ENCODE measurements at places on chromosomes 11 and 22.

- DNase-seq: peak; percentile 86
Observed at GRCh38 chr11:134045799-134046635, 22.9 kb upstream of the JAM3 start.

DNA sequence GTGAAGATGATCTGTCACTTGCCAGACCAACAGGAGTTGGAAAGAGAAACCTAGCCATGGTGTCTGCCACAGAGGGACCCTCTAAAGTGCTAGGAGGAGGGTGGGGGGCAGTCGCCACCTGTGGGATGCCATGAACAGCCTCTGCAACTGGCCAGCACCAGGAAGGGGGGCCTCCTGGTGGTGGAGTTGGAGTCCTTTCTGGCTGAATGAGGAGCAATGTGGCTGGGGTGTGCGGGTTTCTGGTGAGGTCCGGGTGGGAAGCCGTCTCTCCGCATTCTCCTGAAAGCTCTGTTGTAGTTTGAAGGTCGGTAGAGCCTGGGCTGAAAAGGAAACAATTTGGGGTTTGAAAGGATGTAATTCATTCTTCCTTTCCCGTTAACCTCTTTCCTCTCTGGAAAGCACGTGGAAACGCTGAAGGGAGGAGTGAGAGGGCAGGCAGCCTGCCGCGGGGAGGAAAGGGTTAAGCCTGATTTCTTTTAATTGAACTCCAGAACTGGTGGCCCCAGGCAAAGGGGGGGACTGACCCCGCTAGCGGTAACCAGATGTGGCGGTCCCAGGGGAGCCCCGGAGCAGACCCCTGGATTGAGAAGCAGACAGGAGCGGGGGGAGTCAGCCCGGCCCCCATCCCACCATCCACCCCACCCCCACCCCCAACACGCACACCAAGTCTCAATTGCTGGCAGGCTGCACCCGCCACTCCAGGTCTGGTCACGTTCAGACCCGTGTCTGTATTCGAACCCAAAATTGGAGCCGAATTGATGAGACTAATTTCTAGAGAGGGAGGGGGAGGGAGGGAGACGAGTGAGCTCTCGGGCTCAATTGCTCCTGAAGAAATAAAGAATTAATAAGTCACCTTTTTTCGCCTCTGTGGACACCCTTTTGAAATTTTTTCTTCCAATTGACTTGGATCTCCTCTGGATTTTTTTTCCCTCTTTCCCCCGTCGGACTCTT is 1.8 kb upstream of the FLI1 start:
- no peak for DNase-seq

DNA sequence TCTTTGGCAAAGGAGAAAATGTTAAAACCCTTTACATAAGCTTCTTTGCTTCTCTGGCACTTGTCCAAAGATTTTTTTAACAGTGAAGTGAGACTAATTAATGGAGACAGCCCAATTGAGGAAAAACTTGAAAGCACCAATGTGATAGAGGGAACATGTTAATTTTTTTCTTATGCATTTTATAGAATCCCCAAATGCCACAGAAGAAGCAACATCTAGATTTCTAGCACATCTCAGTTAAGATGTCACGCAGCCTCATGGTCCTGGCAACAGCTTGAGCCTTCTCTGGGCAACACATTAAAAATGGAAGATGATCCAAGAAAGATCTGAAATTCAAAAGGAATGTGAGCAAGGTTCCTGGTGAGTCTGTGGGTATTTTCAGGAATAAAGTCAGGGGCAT is 48.5 kb downstream of the PACSIN2 start:
- no peak for DNase-seq

GRCh38 chr11:76776472-76776871 is 6.7 kb upstream of the TSKU start:
- DNase-seq: no peak

GRCh38 chr11:94774345-94774744 is 6.2 kb downstream of the AMOTL1 start:
- no peak for DNase-seq

DNA sequence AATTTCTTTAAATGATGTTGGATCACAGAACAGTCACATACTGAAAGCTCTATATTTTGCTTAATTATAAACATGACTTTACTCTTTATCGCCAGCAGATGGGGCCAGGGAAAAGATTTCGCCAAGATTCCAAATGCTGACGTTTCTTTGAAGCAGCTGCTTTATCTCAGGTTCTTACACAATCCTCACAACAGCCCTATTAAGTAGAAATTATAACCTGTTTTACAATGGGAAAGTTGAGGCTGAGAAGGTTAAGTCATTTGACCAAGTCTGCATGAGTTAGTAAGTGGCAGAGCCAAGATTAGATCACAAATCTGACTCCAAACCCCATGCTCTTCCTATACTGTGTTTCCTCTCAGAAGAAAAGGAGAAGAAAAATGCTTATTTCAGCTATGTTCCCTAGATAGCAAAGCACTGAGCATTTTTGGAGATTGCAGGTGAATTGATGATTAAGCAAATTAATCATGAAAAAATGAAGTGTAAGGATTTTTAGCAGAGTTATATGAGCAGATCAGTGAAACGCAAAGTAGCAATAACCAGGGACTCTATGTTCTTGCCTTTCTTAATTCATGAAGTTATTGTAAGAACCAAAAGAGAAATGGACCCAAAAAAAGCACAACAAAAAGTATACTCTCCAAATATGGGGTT is 79.0 kb downstream of the AASDHPPT start:
- peak; percentile 22 for DNase-seq

DNA sequence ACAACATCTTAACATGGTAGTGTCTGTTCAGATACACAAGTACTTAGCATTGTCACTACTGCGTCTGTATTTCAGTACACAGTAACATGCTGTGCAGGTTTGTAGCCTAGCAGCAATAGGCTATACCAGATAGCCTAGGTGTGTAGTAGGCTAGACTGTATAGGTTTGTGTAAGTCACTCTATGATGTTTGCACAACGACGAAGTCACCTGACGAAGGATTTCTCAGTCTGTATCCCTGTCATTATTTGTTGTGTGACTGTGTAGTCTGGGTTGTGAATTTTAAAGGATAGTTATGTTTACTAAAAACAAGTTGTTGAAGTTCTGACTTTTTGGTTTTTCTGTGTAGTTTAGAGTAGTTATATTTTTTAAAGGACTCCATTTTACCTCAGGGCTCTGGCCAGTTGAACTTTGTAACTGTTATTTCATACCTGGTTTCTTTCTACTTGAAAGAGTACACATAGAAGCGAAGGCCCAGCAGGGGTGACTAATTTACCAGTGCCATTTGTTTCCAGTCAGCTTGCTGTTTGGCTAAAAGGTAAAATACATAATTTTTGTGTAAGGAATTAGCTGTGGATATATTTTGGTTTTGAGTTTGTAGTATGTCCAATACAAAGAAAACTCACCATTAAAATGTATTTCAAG is 72.3 kb downstream of the PPP6R3 start:
- DNase-seq: no peak

GRCh38 chr11:64594159-64594939 is 3.3 kb downstream of the SLC22A12 start:
- no peak for DNase-seq

- DNase-seq: no peak
Observed at GRCh38 chr11:25939691-25940090, 392.2 kb upstream of the ANO3 start.

DNA sequence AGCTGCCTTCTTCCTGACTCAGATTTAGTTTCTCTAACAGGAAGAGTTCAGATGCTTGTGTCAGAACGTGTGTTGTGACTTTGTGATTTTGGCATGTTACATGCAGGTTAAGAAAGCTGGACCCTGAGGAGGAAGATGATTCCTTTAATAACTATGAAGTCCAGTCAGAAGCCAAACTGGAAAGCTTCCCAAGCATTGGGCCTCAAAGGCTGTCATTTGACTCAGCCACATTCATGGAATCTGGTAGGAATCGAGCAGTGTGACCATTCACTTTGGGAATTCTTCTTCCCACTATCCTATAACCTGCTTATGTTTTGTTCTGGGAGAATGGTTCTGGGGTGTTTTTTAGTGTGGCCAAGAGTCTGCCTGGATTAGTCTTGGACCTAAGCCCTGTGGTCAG is 48.0 kb downstream of the CABIN1 start:
- no peak for DNase-seq

GRCh38 chr22:20919718-20920117 is 2.5 kb downstream of the CRKL start:
- no peak for DNase-seq

DNA sequence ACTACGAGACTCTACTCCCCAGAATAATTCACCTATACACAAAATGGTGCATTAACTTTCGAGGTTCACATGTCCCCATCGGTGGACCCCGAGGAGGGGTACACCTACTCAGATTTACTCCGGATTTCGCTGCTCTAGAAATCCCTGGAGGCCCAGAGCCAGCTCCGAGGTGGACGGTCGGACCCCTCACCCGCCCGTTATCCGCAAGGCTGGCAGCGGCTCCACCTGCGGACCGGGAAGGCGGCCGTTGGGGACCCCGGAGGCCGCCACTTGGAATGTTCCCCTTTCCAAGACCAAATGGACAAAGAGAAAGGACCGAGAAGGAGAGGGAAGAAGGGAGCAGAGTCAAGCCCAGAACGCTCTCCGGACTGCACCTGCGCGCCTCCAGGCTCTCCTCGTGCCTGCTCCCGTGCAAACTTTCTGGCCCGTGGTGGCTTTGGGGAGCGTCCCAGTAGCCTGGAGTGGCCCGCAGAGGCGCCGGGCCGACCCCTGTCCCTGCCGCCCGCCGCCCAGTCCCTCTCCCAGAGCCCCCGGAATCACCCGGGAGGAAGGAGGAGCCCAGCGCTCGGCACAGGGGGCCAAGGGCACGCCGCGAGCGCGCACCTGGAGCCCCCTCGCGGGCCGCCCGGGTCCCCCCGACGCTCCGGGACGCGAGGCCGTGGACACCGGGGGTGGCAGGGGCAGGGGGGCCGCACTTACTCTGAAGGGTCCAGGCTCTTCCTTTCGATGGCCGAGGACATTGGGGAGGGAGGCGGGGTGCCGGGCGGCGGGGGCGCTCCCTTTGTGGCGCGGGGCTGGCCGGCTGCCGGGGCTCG is 23.0 kb downstream of the LMO2 start:
- no peak for DNase-seq

DNA sequence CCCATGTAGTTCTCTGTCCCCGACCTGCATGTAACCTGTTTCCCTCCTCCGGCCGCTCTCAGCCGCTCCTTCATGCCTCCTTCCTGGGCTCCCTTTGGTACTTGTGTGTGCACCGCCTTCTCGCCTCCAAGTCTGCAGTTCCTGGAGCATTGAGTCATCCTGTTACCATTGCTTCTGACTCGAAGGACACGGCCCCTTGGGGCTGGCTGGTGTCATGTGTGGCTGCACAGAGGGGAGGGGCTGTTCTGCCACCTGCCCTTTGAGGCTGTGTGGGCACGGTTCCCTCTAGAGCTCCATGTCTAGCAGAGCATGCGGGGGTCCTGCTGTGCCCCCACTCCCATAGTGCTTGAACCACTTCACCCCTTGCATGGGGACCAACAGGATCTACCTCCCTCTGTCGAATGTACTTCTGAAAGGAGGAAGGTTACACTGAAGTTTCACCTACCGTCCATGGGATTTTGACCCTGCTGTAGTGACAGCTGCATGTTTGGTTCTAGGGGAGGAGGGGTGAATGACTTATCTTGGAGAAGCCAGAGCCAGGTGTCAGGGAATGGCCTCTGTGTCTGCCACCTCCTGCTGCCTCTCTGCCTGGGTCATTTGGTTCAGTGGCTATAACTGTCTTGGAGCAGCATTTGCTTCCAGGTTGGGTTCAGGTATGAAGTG is 39.6 kb downstream of the BCR start:
- DNase-seq: no peak

DNA sequence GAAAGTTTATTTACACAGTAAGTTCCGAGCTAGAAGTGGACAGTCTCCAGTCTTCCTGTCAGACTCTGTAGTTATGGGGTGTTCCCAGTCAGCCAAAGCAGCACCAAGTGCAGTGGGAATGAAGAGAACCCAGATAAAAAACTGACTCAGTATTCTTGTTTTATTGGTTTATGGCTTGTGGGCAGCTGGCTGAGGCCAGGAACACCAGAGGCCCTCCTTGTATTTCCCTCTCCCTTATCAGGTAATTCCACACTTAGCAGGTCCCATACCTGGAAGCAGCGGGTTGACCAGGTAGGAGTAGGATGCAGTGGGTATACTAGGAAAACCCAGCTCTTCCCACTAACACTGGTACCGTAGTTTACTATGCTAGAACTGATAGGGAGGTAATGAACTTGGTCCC is 3.5 kb upstream of the BACE1-AS start:
- DNase-seq: no peak

DNA sequence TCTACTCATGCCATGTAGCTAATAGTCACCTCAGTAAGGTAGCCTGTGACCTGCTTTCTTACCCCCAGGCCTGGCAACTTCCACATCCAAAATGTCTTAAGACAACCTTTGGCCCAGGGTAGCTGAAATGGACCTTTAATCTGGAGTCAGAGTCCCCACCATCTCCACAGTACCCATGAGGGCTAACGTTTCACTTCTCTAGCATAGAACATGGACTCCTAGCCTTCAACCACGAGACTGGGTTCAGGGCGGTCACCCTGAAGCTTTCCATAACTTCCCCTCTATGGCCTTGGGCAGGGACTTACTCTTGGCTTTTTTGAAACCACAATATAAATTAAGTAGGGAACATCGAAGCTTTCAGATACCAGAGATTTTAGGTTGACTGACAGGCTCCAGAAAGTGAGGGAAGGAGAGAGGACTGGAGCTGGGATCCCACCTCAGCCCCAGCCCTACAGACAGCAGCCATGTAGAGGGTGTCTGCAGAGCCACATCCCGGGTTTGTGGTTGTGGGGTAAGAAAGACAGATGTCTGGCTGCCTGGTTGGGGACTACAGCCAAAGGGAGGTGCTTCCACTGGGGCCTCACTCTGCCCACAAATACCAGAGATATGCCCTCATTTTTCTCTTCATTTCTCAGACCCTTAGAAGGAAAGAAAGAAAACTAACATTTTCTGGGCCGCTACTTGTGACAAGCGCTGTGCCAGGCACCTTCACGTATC is 2.6 kb downstream of the TBC1D10A start:
- DNase-seq: no peak
